A673 (cell line): ENCODE measurements at places on chromosomes 3 and 15. TPM values are rescaled to one million over a fixed set of nuclear protein-coding genes. Genes with fewer than 3 reads are reported as not detected.

GRCh38 chr3:125585595-125586223, 9.6 kb downstream of the OSBPL11 start:
- no peaks in the 10 kb centered on the region for H3K36me3 ChIP-seq
- no peak overlapping the region for H3K4me3 ChIP-seq
- DNase-seq: peak; percentile 72
- peaks cover 23% of the 10 kb centered on the region for H3K4me1 ChIP-seq
- H3K27ac ChIP-seq: no peak overlapping the region
- H3K27me3 ChIP-seq: no peaks in the 10 kb centered on the region

Gene ARRDC4
- total RNA-seq: 2.1 and 3.6 TPM in 2 replicates

Gene INSYN1
- total RNA-seq: 0.54 and 2.0 TPM in 2 replicates

GRCh38 chr3:148943506-148944205, 47.7 kb upstream of the GYG1 start:
- no peak overlapping the region for H3K27ac ChIP-seq
- H3K27me3 ChIP-seq: no peaks in the 10 kb centered on the region
- DNase-seq: peak; percentile 87
- H3K36me3 ChIP-seq: no peaks in the 10 kb centered on the region
- H3K4me1 ChIP-seq: no peaks in the 10 kb centered on the region

DNA sequence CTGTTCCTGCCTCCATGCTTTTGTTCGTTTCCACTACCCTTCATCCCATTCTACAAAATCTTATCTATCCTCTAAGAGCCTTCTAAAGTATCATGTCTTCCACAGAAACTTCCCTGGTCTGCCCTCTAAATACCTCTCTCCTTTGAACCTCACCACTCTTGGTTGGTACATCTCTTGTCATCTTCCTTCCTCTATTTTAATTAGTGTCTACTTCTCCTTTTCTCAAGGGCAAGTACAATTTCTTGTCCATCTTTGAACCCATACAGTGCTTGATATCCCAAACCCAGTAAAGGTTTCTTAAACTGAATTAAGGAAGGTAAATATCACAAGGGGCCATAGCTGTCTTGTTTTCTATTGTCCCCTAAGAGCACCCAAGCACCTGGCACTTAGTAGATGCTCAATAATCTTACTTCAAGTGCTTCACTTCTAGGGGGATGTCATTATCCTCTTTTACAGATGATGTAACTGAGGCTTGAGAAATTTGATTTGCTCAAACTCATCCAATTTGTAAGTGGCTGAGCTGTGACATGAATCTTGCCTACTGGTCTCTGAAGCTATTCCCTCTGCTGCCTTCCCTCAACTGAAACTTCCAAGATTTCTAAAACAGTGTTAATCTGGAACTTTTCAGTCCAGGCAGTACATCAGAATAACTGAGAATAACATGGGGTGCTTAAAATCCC, 2.6 kb upstream of the DAPK2 start:
- peaks cover 6% of the 10 kb centered on the region for H3K4me1 ChIP-seq
- H3K27me3 ChIP-seq: no peaks in the 10 kb centered on the region
- DNase-seq: no peak
- H3K27ac ChIP-seq: no peak overlapping the region
